Stimulated activated CD4-positive, alpha-beta T cell treated with anti-CD3 and anti-CD28 coated beads, TNF-alpha, amount 100 ng/mL, for 24 hours (primary cell): ENCODE measurements at places on chromosomes 3 and 15.

DNA sequence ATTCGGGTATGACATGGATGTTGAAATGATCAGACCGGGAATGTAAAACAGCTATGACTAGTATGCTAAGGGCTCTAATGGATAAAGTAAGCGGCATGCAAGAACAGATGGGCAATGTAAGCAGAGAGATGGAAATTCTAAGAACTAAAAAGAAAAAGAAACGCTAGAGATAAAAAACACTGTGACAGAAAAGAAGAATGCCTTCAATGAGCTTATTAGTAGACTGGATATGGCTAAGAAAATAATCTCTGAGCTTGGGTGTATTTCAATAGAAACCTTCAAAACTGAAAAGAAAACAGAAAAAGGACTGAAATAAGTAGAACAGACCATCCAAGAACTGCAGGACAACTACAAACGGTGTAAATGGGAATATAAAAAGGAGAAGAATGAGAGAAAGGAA is 101.2 kb downstream of the HES1 start:
- DNase-seq, result no peak

- no peak for DNase-seq
These were observed 4.0 kb upstream of the CCR1 start for GRCh38 chr3:46212101-46212500.

DNA sequence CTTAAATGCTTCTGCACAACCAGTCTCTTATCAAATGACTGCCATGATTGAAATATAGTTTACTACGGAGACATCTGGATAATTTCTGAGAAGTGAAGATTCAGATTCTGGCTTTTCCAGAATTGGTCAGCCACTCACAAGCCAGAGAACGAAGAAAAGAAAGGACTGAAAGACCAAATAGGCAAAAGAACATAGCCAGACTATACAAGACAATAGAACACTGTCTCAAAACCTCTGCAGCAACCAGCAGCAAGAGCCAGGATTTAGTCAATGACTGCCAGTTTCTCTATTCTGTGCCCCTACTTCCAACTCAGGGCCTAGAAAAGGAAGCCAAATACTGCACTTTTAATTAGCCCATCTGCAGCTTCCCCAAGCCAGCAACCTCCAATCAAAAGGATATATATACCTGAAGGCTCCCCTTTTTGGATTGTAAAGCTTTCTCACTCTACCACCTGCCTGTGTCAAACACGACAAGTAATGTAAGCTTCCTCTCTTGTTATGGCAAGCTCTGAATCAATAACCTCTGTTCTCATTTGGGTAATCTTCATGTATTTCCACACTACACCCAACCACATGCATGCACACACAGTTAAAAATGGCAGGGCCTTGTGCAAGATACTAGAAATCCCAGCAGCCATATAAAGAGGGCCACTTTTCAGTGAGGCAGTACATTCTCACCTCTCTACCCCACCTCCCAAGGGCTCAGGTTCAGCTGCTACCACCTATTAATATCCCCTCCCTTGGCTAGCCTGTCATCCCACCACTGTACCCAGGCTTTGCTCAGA is 97.1 kb downstream of the ERC2 start:
- no peak for DNase-seq

DNA sequence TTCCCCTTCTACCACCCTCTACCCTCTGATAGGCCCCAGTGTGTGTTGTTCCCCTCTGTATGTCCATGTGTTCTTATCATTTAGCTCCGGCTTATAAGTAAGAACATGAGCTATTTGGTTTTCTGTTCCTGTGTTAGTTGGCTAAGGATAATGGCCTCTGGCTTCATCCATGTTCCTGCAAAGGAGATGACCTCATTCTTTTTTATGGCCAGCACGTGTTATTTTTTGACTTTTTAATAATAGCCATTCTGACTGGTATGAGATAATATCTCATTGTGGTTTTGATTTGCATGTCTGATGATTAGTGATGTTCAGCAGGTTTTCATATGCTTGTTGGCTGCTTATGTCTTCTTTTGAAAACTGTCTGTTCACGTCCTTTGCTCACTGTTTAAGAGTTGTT is 63.1 kb upstream of the NPHP3 start:
- no peak for DNase-seq

GRCh38 chr3:13040361-13041074 is 32.7 kb downstream of the IQSEC1 start:
- peak; percentile 34 for DNase-seq

- DNase-seq, result no peak
These were observed 194.6 kb downstream of the ADAMTSL3 start for GRCh38 chr15:83848315-83849050.

GRCh38 chr15:48630245-48630644 is 15.3 kb downstream of the FBN1 start:
- DNase-seq, result no peak

DNA sequence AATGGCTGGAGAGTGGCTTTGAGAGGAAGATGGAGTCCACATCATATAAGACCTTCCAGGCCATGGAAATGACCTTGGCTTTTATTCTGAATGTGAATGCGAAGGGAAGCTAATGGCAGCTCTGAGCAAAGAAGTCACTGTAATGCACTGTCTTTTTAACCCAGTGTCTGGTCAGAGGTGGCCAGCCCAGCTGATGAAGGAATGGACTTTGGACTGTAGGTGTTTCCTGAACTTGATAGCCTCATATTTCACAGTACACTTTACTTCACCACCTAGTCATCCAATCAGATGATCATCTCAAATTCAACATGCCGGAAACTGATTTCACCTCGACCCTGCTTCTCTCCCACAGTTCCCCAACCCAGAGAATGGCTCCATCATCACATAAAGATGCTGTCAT is 33.4 kb downstream of the DCLK3 start:
- no peak for DNase-seq
